Activated T-helper 1 cell treated with anti-CD3 and anti-CD28 coated beads, Interleukin-2, amount 50 U/mL, for 16 hours (primary cell): ENCODE measurements at places on chromosomes 11 and 22.

- DNase-seq, result no peak
Observed at GRCh38 chr11:64285885-64286800, 495 bp downstream of the GPR137 start.

DNA sequence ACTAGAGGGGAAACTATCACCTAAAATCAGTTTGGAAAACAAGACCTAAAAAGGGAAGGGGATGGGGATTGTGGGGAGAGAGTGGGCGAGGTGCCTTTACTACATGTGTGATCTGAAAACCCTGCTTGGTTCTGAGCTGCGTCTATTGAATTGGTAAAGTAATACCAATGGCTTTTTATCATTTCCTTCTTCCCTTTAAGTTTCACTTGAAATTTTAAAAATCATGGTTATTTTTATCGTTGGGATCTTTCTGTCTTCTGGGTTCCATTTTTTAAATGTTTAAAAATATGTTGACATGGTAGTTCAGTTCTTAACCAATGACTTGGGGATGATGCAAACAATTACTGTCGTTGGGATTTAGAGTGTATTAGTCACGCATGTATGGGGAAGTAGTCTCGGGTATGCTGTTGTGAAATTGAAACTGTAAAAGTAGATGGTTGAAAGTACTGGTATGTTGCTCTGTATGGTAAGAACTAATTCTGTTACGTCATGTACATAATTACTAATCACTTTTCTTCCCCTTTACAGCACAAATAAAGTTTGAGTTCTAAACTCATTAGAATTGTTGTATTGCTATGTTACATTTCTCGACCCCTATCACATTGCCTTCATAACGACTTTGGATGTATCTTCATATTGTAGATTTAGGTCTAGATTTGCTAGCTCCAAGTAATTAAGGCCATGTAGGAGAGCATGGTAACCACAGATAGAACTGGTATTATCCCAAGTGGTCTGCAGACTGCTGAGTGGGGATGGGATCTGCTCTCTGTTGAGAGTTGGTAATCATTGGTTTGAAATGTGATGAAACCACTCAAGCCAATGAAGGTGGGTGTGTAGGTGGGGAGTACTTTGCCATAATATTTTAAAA lies 3.6 kb downstream of the NEAT1 start:
- DNase-seq, result no peak

- DNase-seq, result no peak
Observed at GRCh38 chr11:2205981-2206690, 34.5 kb upstream of the TH start.

DNA sequence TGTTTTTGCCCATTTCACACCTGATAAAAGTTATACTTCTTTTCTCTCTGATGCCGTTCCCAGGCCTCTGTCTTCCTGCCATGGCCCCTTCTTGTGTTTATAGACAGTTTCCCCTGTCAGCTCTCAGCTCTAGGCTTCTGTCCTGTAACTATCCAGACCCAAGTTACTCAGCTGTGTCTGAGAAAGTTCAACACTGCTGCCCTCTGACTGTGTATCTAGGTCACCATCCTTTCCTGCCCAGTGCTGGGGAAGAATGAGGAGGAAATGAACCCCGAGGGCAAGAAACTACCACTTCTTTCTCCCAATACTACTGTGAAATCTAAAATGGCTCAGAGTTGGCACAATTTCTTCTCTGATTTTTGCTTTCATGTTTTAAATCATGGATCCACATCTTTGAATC lies 29.6 kb downstream of the SNX19 start:
- DNase-seq, result no peak

GRCh38 chr11:45181889-45182550 lies 35.6 kb downstream of the PRDM11 start:
- DNase-seq, result no peak

- DNase-seq, result no peak
Observed at GRCh38 chr22:36971341-36972125, 47.7 kb downstream of the TST start.

GRCh38 chr11:4508886-4509285 lies 26.4 kb downstream of the OR52K1 start:
- DNase-seq, result no peak

DNA sequence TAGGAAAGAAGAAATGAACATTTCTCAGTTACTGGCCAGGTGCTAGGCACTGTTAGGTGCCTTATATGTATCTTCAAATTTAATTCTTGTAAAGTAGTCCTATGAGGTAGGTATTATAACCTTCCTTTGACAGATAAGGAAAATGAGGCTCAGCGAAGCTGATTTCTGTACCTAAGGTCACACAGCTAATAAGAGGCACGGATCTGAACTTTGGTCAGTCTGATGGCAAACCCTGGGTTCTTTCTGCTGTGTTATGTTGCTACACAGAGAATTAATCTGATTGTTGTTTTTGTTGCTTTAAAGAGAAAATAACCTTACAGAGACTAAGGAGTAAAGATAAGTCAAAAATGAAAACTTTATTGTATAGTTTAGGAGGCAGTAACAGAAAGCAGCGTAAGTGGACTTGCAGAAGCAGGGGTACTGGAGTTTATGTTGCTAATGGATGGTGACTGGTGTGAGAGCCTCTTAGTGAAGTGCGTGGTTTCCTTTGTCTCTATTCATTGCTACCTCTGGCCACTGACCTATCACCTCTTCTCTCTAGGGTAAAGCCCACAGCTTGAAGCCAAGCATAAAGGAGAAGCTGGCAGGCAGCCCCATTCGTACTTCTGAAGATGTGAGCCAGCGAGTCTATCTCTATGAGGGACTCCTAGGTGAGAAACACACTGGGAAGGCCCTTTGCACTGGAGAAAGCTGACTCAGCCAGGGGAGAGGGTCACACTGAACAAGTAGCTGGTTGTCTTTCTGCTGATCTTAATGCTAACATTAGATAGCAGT lies 38.3 kb downstream of the MADD start:
- DNase-seq, result no peak

DNA sequence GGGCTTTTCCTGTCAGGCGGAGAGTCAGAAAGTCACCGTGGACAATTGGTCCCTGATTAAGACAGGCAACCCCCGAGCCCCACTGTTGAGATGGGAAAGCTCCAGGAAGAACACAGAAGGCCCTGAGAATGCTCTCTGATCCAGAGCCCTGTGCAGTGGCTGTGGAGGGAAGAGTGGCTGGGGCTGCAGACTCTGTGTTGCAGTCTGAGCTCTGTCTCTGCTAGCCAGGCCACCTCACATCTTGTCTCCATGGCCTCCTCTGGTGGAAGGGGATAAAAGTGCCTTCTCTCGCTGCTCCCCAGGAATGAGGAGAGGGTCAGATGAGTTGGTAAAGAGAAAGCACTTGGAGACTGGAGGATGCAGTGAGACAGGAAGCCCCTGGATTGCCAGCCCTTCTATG lies 141.2 kb downstream of the CEP164 start:
- DNase-seq, result no peak

GRCh38 chr11:119282495-119282894 lies 34.4 kb downstream of the MCAM start:
- no peak for DNase-seq

DNA sequence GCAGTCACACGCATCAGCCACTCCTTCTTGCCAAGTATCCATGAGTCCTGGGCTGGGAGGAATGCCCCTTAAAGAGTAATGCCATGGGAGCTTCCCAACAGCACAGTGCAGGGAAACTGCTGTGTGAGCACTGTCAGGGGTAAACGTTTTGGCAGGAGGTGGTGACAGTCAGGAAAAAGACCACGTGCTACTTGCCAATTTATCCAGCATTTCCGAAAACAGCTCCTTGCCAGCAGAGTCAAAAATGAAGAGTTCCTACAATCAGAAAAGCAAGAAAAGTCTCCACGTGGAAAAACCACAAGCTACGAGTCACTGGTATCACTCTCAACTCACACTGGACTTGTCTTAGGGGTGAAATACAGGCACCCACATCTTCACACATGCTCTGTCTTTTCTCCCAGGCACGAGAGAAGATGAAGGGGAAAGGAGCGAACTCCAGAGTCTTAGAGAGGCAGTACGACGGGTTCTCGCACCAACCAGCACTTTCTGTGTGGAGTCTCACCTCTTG lies 9.9 kb downstream of the IFT27 start:
- DNase-seq, result no peak

DNA sequence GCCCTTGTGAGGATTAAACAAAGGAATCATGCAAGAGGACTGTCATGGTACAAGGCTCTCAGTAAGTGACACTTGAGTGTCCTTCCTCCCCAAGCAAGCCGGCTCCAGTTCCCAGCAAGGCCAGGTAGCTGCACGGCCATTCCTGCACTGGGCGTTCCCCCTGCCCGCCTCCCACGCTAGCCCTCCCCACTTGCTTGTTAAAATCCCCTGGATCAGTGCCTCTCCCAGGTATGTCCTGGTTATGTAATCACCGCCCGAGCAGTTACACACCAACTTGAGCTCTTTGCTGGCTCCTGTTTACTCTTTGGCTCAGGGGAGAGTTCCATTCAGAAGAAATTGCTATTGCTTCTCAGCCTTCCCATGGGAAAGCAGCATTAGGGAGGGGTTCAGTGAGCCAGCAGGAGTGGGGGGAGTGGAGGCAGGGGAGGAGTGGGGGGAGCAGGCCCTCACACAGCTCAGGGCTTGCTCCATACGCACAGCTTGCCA lies 19.4 kb upstream of the MYEOV start:
- no peak for DNase-seq

DNA sequence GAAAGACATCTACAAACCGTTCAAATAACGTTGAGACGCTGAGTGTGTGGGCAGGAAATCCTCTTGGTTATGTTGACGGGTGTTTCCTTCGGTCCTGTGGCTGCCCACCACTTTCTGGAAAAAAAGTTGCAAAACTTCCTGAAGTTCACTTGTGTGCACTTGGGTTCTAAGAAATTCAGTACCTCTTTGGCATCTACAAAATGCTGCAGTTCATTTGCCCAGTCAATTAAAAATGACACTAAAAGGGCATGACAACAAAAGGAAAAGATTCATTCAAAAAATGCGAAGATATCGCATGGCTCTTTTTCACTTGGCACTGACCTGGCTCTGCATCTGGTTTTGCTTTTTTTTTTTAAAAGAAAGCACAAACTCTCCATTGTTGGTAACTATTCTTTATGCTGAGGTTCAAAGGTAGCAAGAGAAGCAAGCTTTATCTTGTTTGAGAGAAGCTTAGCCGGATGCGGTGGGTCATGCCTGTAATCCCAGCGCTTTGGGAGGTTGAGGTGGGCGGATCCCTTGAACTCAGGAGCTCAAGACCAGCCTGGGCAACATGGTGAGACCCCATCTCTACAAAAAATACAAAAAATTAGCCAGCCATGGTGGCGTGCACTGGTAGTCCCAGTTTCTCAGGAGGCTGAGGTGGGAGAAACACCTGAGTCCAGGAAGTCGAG lies 10.6 kb upstream of the XBP1 start:
- DNase-seq, result no peak

- no peak for DNase-seq
Observed at GRCh38 chr11:7657306-7658025, 15.8 kb downstream of the CYB5R2 start.

- DNase-seq, result no peak
Observed at GRCh38 chr11:102026217-102026616, 21.0 kb upstream of the CFAP300 start.

- DNase-seq, result no peak
Observed at GRCh38 chr11:121463689-121464335, 11.0 kb upstream of the SORL1-AS1 start.

DNA sequence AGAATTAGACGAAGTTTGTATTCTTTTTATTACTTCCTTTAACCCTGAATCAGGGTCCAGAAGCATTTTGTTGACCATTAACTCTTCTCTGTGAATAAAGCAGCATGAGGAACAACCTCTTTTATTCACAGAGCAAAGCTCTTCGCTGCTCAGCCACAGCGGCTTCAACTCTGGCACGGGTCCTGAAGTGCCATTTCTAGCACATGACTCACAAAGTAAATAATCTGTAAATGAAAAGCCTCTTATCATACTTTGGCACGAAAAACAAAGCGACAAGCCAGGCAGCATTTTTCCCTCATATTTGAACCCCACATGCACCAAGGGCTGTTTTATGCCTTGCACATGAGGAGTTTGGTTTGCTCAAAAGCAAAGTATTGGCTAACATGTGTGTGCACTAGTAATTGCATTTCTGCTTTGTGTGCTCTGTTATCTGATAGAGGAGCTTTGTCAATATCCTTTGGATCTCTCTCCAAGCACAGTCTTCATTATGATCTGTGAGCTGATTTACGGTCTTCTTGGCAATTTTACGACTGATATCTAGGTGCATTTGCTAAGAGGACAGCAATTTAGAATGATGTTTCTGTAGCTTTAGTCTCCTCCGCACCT lies 33.0 kb upstream of the APOBEC3A start:
- no peak for DNase-seq

GRCh38 chr11:46889251-46889650 lies 29.1 kb downstream of the LRP4 start:
- no peak for DNase-seq

DNA sequence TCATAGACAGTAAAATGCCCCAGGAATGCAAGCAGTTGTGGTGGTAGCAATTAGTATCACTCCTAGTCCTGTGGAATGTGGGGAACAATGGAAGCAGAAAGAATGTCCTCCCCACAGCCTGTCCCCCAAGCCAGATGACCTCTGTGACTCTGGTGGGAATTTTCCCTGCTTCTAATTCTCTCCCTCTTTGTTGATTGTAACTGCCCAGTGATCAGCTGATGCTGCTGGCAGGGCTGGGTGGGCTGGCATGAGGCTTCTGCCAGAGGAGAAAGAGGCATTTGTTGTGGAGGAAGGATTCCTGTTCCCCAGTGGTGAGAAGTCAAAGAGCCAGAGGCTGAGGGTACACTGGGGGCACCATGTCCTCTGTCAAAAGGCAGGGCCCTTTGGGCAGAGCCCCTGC lies 116.7 kb upstream of the NCAM1 start:
- no peak for DNase-seq

DNA sequence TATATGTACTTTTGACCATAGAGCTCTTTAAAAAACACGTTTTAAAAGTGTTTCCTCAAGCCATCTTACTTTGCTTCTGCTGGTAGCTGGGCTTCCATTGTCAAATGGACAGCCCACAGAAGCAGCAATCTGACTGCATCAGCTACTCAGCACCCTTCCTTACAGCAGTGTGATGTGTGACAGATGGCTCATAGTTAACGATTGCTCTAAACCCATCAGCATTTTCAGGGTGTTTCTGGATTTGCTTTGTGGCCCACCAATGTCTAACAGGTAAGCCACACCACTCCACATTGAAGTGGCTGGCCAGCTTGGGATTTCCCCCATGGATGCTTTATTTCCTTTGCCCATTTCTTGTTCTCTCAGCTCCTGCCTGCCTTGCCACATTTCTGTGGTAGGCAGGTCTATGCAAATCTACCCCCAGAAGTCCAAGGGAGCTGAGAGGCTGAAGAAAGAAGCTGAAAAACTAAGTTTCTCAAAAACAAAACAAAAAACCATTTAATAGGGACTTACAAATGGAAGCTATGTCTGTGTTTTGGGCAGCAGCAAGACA lies 7.3 kb upstream of the FAR1 start:
- no peak for DNase-seq

DNA sequence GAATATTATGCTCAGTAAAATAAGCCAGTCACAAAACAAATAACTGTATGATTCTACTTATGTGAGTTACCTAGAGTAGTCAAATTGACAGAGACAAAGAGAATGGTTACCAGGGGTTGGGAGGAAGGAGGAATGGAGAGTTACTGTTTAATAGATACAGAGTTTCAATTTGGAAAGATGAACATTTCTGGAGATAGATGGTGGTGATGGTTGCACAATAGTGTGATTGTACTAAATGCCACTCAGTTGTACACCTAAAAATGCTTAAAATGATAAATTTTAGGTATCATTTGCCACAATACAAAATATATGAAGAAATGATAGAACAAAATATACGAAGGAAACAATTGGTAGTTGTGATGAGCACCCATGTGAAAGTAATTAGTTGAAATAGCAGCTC lies 43.4 kb downstream of the PDHX start:
- no peak for DNase-seq
